ENCODE measurements at places on chromosomes 16 and 17.

DNA sequence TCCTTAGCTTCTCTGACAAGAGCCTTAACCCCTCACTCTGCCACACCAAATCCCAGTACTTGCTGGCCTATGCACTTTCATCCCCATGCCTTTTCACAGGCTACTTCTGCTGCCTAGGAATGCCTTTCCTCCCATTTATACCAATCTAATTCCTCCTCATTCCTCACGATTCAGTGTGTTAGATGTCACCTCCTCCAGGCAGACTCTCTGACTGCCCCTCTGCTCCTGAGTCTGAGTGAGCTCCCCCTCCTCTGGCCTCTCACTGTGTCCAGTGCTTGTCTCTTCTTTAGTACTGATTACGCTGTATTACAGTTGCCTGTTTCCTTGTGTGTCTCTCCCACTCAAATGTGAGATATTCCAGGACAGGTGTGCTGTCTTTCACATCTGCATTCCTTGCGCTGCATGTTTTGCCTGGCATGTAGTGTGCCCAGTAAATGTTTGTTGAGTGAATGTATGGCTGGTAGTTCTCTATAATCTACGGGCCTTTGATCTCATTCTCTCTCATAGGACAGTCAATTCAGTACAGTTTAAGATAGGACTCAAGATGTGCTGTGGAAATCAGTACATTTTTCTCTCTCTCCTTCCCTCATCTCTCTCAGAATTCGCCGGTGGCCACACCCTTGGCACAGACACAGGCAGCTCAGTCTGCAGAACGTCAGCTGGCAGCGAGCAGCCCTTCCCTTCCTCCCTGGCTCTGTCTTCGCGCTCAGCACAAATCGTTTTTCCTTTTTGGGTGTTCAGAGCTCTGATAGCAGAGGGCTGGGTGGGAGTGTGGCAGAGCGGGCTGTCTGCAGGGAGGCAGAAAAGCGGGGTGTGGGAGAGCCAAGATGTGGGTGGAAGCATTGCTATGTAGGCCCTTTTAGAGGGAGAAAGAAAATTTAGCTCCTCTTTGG is 18.5 kb downstream of the ARL4D start:
- ATAC-seq = no peak

DNA sequence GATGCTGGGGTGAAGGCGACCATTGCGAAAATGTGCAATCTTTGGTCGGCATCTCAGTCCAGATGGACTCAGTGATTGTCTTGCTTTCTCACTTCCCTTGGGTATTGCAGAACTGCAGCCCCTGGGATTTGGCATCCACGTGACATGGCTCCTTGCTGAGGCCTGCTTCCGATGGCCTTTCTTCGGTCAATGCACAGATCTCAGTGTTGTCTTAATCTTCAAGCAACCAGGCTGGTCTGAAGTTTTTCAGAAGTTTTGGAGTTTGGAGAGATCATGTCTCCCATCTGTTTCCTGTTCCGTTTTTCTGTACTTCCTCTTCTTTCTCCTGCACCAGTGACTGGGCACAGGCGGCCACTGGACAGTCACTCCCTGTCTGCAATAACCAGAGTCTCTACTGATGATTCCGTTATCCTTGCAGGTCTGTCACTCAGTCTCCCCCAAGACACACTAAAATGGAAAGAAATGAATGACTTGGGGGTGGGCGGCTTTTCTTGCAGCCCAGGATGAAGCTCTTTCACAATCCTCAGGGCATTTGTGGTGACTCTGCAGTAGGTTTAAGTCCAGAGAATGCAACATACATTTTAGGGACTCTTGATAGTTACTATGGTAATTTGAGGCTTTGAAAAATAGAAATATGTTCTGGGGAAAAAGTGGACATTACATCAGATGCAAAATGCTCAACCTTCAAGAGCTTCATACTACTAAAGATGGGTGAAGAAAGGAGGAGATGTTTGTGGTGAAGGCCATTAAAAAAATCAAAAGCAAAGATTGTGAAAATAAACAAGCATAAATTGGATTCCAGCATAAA is 106.3 kb upstream of the ZFHX3 start:
- no peak for ATAC-seq

DNA sequence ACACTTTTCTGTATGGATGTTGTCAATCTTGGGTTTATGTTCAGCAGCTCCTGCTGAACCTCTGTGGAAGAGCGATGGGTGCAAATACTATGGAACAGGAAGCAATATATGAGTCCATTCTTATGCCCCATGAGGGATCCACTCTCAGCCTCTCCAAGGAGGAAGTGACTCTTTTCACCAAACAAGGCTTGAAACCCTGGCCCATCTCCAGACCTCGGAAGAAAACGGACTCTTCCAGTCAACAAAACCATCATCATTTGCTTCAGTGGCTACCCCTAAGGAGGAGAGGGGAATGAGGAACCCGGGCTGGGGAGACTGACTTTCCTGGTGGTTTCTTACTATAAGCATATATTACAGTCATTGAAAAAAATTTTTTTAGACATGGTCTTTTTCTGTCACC is 206.2 kb downstream of the AXIN2 start:
- ATAC-seq = no peak

DNA sequence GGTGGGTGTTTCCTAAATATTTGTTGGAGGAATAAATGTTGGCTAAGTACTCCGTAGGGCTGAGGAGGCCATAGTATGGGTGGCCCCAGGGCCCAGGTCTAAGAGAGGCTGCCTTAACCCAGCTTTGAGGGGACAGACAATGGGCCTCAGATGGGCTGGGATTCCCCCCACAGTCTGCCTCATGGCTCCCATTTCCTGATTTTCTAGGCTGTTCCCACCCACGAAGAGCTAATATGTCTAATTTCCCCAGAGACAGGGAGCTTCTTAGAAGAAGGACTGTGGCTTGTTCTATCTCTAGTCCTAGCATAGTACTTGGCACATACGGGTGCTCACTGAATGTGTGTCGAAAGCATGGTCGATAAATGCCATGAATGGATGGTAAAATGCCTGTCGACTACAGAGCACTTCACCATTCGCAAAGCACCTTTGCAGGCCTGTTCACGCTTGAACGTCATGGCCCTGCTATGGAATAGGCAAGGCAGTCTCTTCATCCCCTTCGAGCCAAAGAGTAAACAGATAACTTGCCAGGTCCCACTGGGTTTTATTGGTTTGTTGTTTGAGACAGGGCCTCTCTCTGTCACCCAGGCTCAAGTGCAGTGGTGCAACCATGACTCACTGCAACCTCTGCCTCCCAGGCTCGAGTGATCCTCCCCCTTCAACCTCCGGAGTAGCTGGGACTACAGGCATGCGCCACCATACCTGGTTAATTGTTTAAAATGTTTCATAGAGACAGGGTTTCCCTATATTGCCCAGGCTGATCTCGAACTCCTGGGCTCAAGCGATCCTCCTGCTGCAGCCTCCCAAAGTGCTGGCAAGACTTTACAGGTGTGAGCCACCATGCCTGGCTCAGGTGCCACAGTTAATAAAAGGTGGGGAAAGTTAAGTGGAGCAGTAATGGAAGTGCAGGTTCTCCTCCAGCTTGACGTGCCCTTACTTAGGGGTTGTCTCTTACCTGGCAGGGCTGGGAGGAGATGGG is 9.7 kb downstream of the CHAD start:
- no peak for ATAC-seq

GRCh38 chr17:604115-604450 is 110.6 kb downstream of the VPS53 start:
- ATAC-seq = no peak

- no peak for ATAC-seq
Measured at GRCh38 chr16:1729445-1729844, 23.4 kb downstream of the MAPK8IP3 start.

GRCh38 chr17:77312786-77313599 is 172.2 kb downstream of the SEC14L1 start:
- no peak for ATAC-seq

DNA sequence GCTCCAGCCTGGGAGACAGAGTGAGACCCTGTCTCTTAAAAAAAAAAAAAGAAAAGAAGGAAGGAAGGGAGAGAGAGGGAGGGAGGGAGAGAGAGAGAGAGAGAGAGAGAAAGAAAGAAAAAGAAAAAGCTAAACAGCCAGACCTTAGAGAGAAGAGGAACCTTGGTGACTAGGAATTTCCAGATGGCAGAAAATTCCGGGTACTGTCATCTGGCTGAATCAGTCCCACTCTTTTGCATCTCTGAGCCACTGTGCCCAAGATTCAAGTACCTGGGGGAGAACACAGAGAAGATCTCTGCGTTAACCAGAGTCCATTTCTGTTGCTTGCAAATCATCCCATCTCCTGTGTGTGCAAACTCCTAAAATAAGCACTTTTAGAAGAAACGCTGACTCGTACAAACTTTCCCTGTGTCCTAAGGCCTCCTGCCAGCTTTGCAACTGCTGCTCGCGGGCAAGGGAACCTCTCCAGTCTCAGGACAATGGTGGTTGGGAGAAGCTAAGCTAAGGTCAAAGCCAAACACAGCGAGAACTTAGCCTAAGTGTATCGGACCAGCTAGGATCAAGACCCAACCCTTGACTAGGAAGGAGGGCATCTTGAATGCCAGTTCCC is 18.0 kb downstream of the BMERB1 start:
- ATAC-seq = no peak

- ATAC-seq = no peak
Measured at GRCh38 chr16:30637944-30638343, 12.8 kb upstream of the PRR14 start.

DNA sequence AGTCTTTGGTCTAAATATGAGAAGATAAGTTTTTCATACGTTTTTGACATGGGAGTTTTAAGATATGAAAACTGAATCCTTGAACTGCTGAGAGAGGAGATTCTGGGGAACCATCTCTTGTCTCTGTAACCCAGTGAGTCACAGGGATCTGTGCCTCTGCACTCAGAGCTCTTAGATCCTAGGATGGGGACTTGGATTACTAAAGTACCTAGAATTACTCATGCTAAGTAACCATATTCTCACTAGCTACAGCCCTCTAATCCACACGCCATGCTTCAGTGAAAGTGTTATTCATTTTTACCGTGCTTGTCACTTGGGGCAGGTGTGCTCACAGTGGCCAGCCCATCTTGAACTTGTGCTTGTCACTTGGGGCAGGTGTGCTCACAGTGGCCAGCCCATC is 2.0 kb downstream of the MRM3 start:
- ATAC-seq = no peak

DNA sequence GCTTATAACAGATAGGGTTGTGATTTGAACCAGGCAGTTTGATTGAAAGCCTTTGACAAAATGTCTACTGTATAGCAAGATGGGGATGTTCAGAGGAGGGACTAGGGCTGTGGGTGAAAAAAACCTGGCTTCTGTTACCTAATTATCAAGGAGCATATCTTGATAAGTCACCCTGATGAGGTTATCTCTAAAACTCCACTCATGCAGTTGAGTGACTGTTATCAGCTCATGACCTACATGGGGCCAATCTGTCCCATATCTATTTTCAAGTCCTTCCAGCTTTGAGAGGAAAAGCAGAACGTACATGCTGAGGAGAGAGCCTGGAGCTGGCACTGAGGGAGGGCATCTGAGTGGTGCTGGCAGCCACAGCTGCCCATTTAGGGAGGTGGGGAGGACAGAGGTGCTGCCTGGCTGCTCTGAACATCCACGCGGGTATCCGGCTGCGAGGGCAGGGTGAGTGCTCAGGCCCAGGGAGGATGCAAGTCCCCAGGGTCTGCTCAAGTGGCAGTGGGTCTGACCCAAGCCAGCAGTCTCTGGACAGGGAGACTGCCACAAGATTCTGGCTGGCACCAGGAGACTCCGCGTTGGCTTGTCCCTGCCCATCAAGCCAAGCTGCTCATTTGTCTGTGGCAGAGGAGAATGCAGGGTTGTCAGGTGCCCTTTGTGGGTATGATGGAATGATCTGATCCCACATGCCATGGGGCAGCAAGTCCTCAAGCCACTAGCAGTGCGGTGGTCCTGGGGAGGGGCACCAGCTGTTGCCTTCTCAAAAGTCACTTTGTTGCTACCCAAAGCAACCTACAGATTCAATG is 29.2 kb downstream of the ATPAF2 start:
- no peak for ATAC-seq

DNA sequence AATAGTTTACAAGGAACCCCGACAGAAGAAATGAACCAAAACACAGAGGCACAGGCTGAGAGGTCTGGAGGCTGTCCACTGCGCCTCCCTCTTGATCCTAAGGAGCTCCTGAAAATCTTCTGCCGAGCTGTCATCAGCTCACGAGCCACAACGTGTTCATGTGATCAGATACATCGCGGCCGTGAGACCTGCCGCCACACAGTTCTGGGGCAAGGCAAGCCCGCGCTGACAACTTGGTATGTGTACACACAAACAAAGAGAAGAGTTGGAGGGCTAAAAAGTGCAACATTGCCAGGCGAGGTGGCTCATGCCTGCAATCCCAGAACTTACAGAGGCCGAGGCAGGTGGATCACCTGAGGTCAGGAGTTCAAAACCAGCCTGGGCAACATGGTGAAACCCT is 7.6 kb downstream of the EXOC7 start:
- no peak for ATAC-seq

GRCh38 chr16:19316846-19317245 is 31.3 kb downstream of the CLEC19A start:
- no peak for ATAC-seq

DNA sequence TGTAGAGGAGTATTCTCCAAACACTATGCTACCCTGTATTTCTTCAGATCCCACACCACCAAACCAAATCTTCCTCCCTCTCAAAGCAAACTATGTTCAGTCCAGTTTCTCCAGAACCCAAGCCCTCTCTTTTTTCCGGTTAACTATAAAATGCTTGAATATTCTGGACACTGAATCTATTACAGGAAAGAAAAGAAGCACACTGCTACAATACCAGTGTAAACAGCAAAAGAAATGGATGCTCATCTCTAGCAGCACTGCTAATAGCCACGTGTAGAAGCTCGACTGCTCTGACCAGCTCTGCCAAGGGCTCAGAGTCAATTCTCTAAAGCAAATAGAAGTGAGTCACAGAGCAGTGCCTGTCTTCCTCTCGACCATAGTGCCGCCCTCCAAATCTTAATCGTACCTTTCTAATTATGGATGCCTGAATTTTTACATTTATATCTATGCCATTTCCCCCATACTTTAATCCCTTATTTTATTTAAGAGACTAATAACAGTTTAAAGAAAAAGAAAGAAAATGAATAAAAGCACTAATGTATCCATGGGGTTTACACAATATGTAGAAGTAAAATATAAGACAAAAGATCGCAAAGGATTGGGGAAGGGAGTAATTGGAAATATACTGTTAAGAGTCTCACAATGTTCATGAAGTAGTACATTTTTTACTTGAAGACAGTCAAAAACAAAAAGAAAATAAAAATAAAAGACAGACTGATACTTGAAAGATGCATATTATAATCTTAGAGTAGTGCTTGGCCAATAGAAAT is 154.5 kb downstream of the PARN start:
- no peak for ATAC-seq
